CD4-positive, alpha-beta T cell treated with Interleukin-15 for 4 hours (primary cell): ENCODE measurements at places on chromosomes 6 and 20.

- no peak for DNase-seq
Observed at GRCh38 chr6:161001421-161001820, 9.9 kb downstream of the MAP3K4 start.

DNA sequence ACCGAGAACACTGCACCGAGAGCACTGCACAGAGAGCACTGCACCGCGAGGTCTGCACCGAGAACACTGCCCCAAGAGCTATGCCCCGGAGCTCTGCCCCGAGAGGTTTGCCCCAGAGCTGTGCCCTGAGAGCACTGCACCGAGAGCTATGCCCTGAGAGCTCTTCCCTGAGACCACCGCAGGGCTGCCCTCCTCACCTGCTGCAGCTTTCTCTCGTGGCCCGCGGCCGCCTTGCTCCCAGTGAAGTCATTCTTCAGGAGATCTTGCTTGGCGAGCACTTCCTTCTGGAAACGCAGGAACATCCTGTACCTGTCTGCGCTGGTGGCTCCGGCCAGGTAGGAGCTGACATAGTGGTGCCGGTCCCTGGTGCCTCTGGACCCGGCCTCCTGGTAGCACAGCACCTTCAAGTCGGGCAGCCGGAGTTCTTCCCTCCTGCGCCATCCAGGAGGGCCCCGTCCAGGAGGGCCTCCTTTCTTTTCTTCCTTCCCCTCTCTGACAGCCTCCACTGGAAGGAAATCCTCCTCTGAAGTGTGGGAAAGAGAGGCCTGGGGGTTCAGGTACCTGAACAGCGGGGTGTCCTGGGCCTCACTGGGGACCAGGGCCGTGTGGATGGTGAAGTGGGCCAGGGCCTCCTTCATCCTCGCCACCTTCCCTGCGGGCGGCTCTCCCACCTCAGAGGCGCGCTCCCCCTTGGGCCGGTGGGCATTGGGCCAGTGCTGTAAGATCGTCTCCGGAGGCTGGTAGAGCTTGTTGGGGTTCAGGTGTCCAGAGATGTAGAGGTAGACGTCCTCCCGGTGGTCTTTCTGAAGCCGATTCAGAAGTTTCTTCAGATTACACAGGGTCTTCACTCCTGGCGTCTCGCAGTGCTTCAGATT lies 7.8 kb downstream of the C6orf118 start:
- no peak for DNase-seq

DNA sequence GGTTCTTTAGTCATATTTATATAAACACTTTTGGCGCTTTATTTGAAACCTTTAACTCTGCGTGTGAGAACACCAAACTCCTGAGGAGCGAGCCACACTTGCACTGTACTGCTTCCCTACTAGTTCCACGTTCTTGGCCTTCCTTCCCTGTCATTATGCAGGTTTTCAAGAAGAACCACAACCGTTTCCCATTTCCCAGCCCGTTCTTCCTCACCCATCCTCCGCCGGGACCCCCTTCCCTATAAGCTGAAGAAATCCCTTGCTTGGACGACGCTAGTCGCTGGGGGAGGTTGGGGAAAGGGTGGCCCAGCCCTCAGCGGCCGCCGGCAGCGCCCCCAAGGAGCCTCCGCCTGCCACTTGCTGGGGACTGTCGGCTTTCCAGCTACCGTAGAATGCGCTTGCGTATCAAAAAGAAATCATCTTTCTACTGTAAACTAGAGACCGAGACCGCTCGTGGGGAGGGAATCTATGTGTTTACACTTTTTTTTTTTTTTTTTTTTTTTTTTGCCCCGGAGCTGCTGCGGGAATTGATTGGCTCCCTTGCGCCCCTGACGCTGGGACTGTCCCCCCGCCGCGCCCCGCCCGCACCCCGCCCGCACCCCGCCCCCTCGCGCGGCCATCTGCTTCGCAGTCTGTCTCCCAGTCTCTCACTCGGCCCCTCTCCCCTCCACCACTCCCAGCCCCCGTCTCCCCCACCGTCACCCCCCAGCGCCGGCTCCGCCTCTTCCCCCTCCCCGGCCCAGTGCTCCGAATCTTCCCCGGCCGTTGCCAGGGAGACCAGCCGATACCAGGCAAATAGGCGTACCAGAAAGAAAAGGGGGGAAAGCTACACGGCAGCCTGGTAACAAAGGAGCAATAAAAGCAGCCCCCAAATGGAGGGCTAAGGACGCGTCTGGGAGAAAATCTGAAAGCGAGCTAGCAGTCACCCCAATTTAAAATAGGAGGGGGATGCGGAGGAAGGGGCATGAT lies 2.3 kb upstream of the MARCKS start:
- DNase-seq, result no peak

GRCh38 chr6:156612361-156612760 lies 164.8 kb upstream of the ARID1B start:
- no peak for DNase-seq

GRCh38 chr6:135412761-135413160 lies 84.8 kb downstream of the AHI1 start:
- DNase-seq, result no peak

DNA sequence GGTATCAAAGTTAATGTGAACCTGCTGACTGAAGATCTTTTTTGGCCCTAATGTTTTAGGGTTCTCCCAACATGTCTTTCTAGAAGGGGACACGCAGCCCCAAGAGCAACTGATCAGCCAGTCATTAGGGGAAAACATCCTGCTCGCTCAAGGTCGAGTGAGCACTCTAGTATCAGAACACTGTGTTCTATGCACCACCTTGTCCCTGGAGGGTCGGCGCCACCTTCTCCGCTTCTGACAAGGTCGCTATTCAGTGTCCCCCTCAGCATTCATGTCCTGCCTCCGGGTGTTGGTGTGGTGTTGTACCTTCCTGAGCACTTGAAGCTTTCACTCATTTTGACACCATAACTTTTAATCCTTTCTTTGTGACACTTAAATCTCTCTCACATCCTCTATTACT lies 331.2 kb upstream of the KCNQ5 start:
- no peak for DNase-seq

DNA sequence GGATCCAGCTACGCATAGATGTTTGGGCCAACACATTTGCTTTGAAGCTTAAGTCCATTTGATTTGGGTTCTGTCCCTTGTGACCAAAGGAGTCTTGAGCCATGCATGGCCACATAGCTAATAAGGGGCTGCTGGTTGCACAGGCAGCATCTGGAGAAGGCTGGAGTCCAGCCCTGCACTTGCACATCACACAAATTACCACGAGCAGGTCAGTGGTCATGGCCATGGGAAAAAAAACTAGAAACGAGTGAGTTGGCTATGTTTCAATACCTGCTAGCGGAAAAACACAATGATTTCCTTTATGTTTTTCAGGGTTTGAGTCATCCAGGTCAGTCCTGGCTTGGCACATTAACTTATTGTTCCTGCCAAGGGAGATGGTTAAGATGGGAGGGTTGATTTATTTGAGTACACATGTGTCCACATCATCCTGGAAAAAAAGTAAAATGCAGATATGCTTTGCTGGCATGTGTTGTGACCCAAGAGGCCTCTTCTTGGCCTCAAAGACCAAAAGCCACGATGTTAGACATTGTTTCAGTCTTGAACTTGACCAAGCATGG lies 5.6 kb upstream of the STX16 start:
- DNase-seq, result no peak

- DNase-seq, result no peak
Observed at GRCh38 chr6:3509336-3509735, 52.5 kb upstream of the SLC22A23 start.

GRCh38 chr6:33414592-33415271 lies 3.2 kb downstream of the CUTA start:
- no peak for DNase-seq

- DNase-seq, result no peak
Observed at GRCh38 chr6:169183233-169183632, 70.4 kb downstream of the THBS2 start.

DNA sequence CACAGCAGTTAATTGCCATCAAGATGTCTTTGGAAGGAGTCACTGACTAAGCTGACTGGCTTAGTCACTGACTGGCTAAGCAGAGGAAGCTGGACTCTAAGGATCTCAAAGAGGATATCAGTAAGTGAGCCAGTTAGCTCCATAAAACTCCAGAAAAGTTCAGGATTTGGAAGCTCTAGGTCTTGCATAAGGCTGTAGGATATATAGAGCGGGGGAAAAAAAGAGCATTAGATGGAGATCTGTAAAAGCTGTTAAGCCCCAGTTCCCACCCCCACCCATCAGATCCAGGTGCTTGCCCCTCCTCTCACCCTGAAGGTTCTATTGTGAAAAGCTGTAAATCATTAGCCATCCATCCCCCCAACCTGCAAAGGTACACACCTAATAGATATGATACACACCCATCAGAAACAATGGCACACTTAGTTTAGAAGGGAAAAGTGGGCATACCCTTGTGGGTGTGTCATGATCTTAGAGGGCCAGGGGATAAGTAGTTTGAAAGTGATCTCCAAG lies 32.2 kb downstream of the CARMIL1 start:
- DNase-seq, result no peak
